Calu3 (cell line): ENCODE measurements at places on chromosomes 2 and 18. TPM values are rescaled to one million over a fixed set of nuclear protein-coding genes. Genes with fewer than 3 reads are reported as not detected.
A peak's percentile ranks its signal among the peaks of the same experiment; 100 is the strongest.

Gene GAL3ST2
- total RNA-seq = 0.27 TPM in 1 of 2 replicates, not detected in the other

Gene CD207
- total RNA-seq = not detected in 2 replicates

Gene ZAP70
- not detected in 2 replicates for total RNA-seq

DNA sequence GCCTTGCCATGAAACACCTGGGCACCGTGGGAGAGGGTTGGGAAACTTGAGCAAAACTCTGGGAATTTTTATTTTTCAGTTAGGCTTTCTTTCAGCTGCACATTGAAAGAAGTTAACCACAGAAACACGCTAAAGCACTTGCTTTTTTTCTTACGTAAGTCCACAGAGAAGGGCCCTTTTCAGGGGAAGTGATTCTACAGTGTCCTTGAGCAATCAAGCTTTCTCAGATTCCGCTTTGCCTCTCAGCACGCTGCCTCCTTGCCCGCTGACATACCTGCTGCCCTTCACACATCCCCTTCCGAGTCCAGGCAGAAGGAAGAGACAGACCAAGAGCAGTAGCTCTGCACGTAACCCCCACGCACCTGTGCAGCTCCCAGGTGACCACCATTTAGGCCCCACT is 135.5 kb upstream of the MYT1L start:
- H3K27ac ChIP-seq = no peak overlapping the region
- no peak overlapping the region for H3K4me3 ChIP-seq
- no peaks in the 10 kb centered on the region for H3K27me3 ChIP-seq

GRCh38 chr2:152740743-152741328 is 22.4 kb downstream of the ARL6IP6 start:
- no peaks in the 10 kb centered on the region for H3K4me1 ChIP-seq
- no peak overlapping the region for H3K27ac ChIP-seq
- H3K4me3 ChIP-seq = no peak overlapping the region
- no peaks in the 10 kb centered on the region for H3K27me3 ChIP-seq
- DNase-seq = no peak
- H3K36me3 ChIP-seq = peaks cover 4% of the 10 kb centered on the region

DNA sequence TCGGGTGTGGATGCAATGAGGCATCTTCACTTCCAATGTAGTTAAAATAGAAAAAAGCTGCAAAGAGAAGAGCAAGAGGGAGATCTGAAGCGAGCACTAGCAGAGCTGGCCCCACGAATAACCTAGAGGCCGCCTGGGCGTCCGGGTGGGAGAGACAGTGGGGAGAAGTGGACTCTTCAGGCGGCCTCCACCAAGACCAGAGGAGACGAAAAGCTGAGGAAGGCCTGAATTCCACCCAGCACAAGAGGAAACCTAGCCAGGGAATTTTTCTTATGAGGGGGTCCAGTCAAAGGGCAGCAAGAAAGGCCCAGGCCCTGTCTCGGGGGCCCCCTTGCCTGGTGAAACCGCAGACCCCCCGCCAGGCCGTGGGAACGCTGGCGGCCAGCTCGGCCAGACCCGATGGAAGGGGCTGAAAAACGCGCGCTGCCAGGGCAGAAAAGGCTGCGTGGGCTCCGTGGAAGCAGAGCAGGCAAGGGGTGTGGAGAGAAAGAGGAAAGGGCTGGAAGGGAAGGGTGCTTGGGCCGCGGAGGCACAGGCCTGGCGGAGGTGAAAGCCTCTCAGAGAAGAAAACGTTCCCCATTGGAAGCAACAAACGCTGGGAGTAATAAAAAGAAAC is 69.2 kb downstream of the KCTD1 start:
- H3K27me3 ChIP-seq = no peaks in the 10 kb centered on the region
- peak overlapping the region; percentile 99 for H3K27ac ChIP-seq
- H3K4me3 ChIP-seq = peak overlapping the region; percentile 47
- H3K36me3 ChIP-seq = peaks cover 66% of the 10 kb centered on the region

GRCh38 chr2:238080518-238080917 is 19.6 kb upstream of the ESPNL start:
- no peaks in the 10 kb centered on the region for H3K4me1 ChIP-seq
- no peak for DNase-seq
- no peaks in the 10 kb centered on the region for H3K27me3 ChIP-seq
- no peak overlapping the region for H3K27ac ChIP-seq
- H3K36me3 ChIP-seq = peaks cover 16% of the 10 kb centered on the region
- no peak overlapping the region for H3K4me3 ChIP-seq

DNA sequence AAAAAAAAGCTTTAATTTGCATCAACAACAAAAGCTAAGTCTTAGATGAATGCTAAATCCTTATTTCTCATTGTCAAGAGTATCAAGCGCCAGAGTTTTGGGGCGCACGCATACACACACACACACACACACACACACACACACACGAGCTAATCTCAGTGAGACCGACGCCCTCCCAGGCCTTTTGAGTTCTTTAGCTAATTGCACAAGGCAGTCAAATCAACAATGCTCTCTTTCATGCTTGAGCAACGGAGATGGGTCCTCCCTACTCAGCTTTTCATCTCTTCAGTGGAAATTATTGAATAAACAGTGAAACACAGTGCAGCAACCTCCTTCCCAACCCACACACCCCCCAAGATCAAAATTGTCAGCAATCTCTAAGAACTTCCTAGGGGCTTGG is 19.2 kb downstream of the GKN1 start:
- H3K4me1 ChIP-seq = no peaks in the 10 kb centered on the region
- peaks cover 82% of the 10 kb centered on the region for H3K27me3 ChIP-seq
- no peaks in the 10 kb centered on the region for H3K36me3 ChIP-seq
- no peak overlapping the region for H3K27ac ChIP-seq
- no peak overlapping the region for H3K4me3 ChIP-seq

Gene ALK
- not detected in 2 replicates for total RNA-seq

GRCh38 chr2:217827430-217828201 is 175.2 kb downstream of the TNS1 start:
- no peaks in the 10 kb centered on the region for H3K36me3 ChIP-seq
- no peak for DNase-seq
- peaks cover 66% of the 10 kb centered on the region for H3K27me3 ChIP-seq

DNA sequence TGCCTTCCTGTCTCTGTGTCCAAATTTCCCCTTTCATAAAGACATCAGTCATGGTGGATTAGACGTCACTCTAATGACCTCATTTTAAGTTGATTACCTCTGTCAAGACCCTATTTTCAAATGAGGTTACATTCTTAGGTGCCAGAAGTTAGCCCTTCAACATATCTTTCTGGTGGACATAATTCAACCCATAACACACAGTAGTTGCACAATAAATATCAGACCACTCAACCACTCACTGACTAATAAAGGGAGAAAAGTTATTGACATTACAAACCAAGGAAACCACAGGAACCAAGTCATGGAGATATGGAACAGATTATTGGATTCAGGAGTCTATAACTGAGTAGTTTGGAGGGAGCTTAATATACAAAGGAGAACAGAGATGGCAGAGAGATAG is 377.4 kb upstream of the ACVR2A start:
- no peak overlapping the region for H3K27ac ChIP-seq
- peaks cover 16% of the 10 kb centered on the region for H3K4me1 ChIP-seq
- H3K27me3 ChIP-seq = no peaks in the 10 kb centered on the region
- H3K36me3 ChIP-seq = no peaks in the 10 kb centered on the region

- no peak for DNase-seq
- no peaks in the 10 kb centered on the region for H3K27me3 ChIP-seq
- no peaks in the 10 kb centered on the region for H3K36me3 ChIP-seq
- H3K4me3 ChIP-seq = no peak overlapping the region
These were observed 59.8 kb downstream of the HAUS1 start for GRCh38 chr18:46163941-46164499.

- H3K4me1 ChIP-seq = no peaks in the 10 kb centered on the region
- DNase-seq = no peak
- no peak overlapping the region for H3K27ac ChIP-seq
These were observed 226.1 kb downstream of the LDLRAD4 start for GRCh38 chr18:13444430-13445240.

- no peaks in the 10 kb centered on the region for H3K27me3 ChIP-seq
- no peak overlapping the region for H3K4me3 ChIP-seq
- no peaks in the 10 kb centered on the region for H3K4me1 ChIP-seq
- no peak for DNase-seq
- H3K27ac ChIP-seq = no peak overlapping the region
These were observed 30.0 kb downstream of the SERPINB8 start for GRCh38 chr18:63999871-64000270.

Gene VAMP5
- total RNA-seq = 10.0 and 10.1 TPM in 2 replicates

Gene GAD1
- total RNA-seq = 11.2 and 11.5 TPM in 2 replicates

- peak overlapping the region; percentile 64 for H3K4me3 ChIP-seq
- DNase-seq = peak; percentile 55
- H3K27ac ChIP-seq = peak overlapping the region; percentile 19
- H3K4me1 ChIP-seq = no peaks in the 10 kb centered on the region
These were observed 60.1 kb downstream of the EMILIN2 start for GRCh38 chr18:2906704-2907549.

Gene LOXHD1
- not detected in 2 replicates for total RNA-seq
